ENCODE measurements at places on chromosomes 11 and 22.

GRCh38 chr11:97794876-97795275 is 1225.9 kb upstream of the CNTN5 start:
- no peak for DNase-seq

DNA sequence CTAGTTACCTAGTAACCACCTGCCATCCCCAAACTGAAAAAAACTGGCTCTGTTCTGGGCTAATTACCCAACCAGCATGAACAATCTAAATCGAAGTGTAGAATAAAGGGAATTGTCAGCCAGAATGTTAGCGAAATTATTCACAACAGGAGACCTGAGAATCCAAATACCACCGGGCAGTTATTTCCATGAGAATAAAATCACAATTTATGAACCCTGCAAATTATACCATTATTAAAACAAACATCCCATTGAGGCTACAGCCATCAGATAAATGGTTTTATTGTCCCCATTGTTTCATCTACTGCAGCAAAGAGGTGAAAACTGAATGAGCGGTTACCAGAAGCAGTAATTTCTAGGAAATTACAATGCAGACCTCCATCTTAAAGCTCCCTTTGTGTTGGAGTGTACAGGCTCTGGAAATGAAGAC is 21.7 kb downstream of the FAM168A start:
- no peak for DNase-seq

DNA sequence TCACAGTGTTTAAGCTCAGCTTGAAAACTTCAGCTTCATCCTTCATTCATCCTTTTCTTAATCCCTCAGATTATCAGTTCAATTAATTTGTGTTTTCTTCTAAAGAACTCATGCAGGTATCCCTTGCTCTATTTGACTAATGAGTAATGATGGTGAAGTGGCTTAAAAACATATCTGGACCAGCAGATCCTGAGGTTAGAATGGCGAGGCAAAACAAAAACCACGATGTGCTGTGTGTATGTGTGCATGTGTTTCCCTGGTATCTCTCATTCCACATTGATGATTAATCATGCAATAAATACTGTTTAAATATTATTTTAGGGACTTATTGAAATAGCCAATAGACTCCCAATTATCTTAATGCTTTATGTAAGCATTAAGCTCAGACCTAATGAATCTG is 437.0 kb downstream of the DYNC2H1 start:
- DNase-seq = peak; percentile 63

GRCh38 chr11:126414615-126415014 is 59.1 kb downstream of the ST3GAL4 start:
- no peak for DNase-seq

GRCh38 chr11:75140269-75141138 is 10.4 kb upstream of the SLCO2B1 start:
- DNase-seq = peak; percentile 26

DNA sequence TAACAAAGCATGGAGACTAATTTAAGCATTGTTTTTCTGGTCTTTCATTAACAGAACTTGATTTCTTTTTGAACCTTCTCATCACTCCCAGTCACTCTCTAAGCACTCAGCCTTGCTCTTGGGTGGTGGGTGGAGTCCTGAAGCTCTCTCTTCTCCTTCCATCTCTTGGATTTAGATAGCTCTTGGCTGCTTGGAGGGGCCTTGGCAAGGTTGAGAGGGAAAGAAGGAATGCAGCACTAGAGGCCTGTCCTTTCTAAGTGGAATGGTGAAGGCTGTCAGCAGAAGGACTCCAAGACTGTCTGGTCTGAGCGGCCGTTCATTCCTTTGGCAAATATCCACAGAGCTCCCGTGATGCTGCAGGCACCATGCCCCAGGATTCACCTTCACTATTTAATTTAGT is 168.6 kb upstream of the E2F8 start:
- peak; percentile 32 for DNase-seq

- DNase-seq = peak; percentile 31
Measured at GRCh38 chr22:20436768-20437612, 635 bp downstream of the SCARF2 start.
